Naive thymus-derived CD8-positive, alpha-beta T cell (primary cell): ENCODE measurements at places on chromosomes 1 and 21.

DNA sequence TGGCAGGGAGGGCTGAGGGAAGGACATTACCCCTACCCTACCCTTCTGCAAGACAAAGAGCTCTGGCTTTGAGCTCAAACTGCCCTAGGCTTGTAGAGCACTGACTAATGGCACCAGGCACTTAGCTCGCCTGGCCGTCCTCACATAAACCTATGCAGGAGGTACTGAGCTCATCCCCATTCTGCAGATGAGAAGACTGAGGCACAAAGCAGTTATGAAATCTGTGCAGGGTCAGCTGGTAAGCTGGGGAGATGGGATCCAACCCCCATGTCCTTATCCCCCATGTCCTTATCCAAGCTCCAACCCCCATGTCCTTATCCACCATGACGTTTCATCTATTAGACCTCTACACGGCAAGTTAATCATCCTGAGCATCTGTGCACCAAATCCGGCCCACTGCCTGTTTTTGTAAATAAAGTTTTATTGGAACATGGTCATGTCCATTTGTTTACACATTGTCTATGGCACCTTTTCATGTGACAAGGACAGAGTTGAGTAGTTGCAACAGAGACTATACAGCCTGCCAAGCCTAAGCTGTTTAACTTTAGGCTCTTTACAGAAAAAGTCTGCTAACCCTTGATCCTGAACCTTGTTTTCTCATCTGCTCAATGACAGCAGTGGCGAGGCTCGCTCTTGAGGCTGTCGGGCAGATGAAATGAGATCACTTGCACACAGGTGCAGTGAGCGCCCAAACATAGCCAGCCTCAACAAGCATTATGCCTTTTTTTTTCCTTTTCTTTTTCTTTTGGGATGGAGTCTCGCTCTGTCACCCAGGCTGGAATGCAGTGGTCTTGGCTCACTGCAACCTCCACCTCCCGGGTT, 86.8 kb downstream of the FBXO2 start:
- no peak for DNase-seq

DNA sequence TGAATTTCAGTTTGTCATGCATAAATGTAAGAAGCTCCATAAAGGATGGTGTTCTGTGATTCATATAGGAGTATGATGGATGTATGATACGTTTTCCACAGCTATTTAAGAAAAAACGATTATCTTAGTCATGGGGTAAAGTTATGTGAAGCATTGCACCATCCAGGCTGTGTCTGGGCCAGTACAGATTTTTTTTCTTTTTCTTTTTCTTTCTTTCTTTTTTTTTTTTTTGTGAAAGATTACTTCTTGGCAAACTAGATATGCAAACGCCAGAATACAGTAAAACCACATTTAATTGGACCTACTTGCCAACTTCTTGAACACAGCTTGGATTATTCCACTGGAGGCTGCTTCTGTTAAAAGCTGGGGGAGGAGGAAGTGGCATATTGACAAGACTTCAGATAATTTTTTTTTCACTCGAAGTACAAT, 14.9 kb downstream of the ZBTB18 start:
- DNase-seq: no peak

- DNase-seq: no peak
Measured at GRCh38 chr1:14598498-14599182, at the start of gene KAZN. TSS of gene KAZN (plus strand) at chr1:14598685.

GRCh38 chr1:47515164-47515789, 77.4 kb downstream of the FOXD2 start:
- no peak for DNase-seq

GRCh38 chr1:93235261-93235660, 54.7 kb downstream of the CCDC18 start:
- no peak for DNase-seq

DNA sequence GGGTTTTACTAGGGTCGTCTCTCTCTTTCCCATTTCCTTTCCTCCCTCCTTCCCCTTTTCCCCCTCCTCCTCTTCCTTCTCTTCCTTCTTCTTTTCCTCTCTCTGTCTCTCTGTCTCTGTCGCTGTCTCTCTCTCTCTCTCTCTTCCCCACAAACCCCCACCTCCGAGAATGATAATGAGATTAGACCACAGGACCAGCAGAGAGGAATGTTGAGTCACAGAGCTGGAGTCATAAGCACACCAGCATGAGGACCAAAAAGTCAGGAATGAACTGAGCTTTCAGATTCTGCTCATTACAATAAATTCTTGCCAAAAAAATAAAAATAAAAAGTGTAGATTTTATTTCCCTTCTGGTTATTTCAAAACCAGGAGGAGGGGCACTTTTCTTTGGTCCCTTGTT, 377.4 kb downstream of the LTN1 start:
- DNase-seq: no peak

GRCh38 chr1:154794608-154795007, 75.5 kb downstream of the KCNN3 start:
- no peak for DNase-seq

DNA sequence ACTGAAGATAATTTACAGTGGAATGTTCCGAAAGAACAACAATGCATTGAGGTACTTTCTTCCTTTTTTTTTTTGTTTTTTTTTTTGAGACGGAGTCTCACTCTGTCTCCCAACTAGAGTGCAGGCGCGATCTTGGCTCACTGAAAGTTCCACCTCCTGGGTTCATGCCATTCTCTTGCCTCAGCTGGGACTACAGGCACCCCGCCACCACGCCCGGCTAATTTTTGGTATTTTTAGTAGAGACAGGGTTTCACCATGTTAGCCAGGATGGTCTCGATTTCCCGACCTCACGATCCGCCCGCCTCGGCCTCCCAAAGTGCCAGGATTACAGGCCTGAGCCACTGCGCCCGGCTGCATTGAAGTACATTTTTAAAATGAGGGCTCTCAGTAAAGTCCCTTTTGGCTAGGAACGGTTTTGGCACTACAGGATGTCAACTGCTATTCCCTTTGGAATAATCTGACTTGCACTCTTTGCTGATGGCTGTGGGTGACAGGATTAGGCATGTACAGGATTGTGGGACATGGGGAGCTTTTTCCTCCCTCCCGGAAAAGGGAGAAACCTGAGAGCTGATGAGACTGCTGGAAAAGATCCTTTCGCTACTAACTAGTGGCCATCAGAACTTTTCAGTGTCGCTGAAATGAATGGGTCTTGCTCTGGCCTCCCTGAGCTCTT, 56.9 kb upstream of the EDEM3 start:
- DNase-seq: no peak

GRCh38 chr1:40257313-40257687, 736 bp upstream of the ZMPSTE24 start:
- DNase-seq: no peak

DNA sequence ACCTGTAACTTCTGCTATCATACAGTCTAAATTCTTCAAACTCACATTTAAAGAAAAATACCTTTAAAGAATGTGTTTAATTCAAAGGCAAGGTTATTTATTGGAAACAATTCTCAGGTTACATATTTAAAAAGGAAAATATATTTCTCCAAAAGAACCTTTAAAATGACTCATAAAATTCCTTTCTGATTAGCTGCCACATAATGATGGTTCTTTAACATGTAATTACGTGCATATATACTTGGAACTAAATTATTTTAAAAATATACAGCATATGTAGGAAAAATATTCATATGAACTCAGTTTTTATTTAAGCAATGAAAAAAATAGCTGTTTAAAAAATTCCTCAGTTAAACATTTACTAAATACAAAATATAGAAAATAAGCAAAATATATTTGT, 173.6 kb downstream of the COP1 start:
- no peak for DNase-seq

GRCh38 chr1:117268535-117269455, 58.1 kb upstream of the VTCN1 start:
- DNase-seq: no peak

DNA sequence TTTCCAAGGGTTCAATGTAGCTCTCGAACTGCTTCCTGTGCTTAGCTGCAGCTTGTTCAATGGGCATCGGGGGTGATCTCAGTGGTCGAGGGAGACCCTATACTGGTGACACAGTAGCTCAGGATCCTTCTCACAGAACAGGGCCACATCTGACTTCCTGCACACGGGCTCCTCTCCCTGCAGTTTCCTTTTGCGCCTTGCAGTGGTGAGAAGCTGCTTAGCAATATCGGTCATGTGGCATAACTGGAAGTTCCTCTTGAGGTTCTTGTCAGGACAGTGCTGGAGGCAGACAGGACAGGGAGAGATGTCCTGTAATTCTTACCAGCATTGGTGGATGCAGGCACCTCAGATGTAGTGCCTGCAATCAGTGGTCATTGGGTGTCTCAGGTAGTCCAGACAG, 140.5 kb upstream of the MAP1LC3C start:
- DNase-seq: no peak

DNA sequence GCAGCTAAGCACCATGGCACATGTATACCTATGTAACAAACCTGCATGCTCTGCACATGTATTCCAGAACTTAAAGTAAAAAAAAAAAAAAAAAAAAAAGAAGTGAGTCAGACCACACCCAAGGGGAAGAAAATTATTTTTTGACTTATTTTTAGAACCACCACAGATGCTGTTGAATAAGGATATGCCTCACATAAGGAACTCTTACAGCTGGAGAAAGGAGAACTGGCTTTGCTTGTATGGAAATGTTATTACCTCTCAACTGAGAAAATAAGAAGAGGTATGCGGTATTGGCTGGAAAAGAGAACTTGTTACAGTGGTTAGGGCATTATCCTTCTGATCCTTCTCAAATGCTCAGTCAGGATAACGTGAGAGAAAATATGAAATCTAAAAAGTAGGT, 27.5 kb upstream of the FCER1A start:
- DNase-seq: no peak

DNA sequence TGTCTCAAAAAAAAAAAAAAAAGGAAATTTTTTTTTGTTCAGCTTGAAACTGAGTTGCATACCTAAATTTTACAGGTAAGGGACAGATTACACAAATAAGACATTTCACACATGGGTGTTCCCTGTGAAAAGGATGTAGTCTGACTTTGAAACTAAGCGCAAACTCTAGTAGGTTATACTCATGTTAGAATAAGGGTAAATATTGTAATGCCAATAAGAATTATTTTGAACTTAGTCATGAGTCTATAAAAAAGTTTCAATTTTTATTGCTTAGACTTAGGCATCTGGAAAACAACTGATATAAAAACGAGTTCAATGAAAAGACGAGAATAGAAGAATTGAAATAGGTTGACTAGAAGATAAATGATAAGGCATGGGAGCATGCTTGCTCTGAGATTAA, 122.3 kb downstream of the HMCN1 start:
- no peak for DNase-seq
